ENCODE measurements at places on chromosomes 2 and 18.

GRCh38 chr2:86470890-86471289 is 29.7 kb downstream of the KDM3A start:
- DNase-seq: no peak

DNA sequence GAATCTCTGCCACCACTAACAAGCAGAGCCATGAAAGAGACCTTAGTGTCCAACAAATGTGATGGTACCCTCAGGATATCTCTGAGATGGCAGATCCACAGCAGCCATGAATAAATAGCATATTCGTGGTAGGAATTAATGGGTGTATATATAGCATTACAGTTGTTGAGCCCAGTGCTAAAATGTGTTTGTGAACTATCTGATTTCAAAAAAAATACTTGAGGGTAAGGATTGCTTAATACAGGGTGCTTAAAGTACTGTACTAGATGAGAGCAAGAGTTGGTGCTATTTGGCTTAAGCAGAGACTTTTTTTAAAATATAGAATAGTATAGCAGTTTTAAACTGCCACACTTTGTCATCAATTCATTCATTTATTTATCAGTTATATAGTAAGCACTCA is 101.5 kb upstream of the GALNT5 start:
- no peak for DNase-seq

DNA sequence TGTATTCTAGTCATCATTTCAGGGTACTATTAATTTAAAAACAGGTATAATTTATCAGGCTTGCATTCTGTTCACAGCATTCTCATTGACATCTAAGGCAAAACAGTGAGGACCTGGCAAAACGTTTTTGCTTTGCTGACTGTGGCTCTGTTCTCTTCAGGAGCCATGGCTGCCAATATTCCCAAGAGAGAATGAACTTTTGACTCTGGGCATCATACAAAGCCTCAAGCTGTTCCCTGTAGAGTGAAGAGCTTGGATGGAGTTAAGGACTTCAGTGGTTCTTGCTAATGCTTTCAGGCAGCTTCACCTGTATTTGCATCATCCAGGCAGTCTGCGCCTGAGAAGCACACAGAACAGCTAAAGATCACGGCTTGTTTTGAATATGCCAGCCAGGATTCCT is 65.9 kb upstream of the CAVIN2 start:
- DNase-seq: no peak

GRCh38 chr18:76399613-76400391 is 95.2 kb downstream of the ZNF516 start:
- DNase-seq: no peak

GRCh38 chr2:25517701-25518100 is 155.7 kb downstream of the DTNB start:
- no peak for DNase-seq

GRCh38 chr2:119339562-119339923 is 27.1 kb downstream of the C2orf76 start:
- DNase-seq: no peak

DNA sequence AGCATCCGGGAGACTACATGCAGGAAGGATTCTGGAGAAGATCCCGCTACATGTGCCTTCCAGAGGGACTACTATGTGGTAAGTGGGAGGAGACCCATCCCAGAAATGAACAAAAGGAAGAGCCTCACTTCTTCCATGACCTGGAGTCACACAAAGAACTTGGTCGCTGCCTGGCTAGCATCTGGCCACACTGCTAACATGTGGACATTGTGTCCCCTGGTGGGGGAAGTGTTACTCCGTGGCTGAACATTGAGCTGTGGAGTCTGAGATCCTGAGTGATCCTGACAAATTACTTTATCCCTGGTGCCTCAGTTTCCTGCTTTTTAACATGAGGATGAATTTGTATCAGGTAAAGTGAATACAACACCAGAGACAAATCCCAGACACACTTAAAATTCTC is 8.4 kb downstream of the SPP2 start:
- DNase-seq: no peak

DNA sequence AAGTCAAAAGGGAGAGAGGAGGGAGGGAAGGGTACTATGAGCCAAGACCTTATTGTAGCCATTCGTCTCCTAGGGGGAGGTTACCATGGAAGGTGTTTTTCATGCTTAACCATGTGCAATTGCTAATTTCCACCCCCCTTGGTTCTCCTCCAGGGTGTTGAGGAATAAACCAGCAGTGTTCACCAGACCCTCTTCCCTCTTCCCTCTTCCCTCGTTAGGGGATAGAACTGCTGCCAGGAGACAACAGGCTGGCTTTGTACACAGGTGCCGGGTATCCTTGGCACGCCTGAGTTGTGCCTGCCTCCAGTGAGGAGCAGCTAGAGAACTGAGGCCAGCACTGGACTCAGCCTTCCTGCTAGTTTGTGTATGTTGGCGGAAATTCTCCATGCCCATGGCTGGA is 41.1 kb upstream of the ARL5A start:
- no peak for DNase-seq

DNA sequence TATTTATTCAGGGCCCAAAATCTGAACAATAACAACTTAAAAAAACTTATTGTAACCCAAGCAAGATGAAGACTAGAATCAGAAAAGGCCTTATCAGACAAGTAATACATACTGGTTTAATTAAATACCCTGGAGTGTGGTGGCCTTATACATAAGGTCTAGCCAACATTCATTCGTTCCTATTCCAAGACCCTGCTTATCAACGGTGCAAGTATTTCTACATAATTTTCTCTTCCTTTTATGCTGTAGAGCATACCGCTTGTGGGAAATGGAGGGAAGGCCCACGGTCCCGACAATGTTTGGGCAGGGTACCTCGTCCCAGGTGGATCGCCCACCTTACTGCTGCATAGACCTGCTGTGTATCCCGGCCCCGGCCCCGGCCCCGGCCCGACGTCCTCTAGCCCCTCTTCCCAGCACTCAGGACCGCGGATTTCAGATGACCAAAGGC is 708 bp downstream of the ZNF24 start:
- no peak for DNase-seq

GRCh38 chr2:225773148-225773547 is 373.6 kb downstream of the NYAP2 start:
- no peak for DNase-seq

DNA sequence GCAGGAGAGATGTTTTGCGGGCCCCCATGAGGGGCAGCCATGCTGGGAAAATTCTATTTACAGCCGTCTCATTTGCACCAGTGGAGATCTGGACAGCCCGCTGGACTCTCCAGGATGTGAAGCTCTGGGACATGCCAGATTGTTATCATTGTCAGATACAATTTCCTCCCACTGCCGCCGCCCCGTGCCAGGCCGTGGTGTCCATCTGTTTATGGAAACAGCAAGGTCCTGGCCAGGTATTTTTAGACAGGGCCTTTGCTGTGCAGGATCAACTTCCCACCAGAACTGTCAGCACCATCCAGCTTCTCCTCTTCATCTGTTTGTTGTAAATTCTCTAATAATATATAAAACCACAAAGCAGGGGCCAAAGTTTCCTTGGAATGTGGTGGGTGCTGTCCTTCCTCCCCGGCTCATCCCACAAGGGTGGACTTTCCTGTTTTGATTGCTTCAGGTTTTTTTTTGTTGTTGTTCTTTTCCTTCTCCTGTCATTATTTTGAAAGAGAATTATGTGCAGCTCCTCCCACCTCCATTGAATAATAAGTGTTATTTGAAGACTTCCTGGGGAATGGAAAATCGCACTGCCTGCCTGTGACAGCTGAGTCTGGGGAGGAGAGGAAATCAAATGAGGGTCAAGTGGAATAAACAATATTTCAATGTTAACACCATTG is 398.1 kb downstream of the TNS1 start:
- no peak for DNase-seq

DNA sequence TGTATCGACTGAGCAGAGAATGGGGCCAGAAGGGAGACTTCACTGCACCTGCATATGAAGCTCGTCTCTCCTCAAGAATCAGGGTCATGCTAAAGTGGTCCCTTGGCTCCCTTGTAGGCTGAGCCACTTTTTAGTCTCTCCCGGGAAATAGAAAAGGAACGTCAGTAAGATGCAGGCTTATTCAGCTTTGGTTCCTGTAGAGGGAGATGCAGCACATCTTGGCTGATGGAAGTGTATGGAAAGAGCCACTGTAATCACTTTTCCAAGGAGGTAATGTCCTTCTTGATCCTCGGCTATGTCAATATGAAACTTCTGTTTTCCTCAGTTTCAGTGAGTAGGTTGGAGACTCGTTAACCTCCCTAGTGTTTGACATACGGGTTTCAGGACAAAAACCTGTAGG is 235.2 kb downstream of the GCA start:
- no peak for DNase-seq

DNA sequence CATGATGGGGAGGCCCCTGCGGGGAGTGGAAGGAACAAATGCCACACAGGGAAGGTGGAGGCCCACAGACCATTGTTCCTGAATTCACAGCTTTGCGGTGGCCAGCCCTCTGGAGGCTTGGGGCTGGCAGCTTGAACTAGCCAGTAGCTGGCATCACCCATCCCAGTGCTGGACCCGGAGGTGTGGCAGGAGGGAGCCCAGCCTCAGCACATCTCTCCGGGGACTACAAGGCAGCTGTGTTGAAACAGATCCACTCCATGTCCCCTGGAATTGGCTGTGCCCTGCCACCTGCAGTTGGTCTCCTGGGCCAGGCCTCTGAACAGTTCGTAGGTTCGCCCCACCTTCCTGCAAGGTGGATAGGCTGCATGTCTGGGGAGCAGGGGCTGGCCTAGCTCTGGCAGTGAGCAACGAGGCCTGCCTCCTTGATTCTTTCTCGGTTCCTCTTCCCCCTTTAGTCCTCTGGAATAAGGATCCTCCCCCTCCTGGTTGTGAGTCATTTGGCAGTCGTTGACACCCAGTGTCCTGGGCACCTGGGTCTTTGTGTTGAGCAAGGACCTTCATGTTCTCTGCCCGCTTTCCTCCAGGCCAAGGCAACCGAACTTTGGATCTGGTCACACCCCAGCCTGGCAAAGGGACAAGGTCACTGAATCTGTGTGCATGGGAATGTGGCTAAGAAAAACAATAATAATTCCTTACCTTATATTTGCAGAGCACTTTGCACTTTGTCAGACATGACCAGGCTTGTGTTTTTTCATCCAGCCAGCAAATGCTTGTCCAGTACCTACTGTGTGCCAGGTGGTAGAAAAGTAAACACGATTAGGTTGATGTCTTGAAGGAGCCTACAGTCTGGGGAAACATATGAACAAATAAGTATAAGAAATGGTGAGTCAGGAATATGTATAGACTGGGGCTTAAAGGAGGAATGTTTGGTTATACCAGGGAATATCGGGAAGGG is 55.0 kb upstream of the MCFD2 start:
- DNase-seq: peak; percentile 47

DNA sequence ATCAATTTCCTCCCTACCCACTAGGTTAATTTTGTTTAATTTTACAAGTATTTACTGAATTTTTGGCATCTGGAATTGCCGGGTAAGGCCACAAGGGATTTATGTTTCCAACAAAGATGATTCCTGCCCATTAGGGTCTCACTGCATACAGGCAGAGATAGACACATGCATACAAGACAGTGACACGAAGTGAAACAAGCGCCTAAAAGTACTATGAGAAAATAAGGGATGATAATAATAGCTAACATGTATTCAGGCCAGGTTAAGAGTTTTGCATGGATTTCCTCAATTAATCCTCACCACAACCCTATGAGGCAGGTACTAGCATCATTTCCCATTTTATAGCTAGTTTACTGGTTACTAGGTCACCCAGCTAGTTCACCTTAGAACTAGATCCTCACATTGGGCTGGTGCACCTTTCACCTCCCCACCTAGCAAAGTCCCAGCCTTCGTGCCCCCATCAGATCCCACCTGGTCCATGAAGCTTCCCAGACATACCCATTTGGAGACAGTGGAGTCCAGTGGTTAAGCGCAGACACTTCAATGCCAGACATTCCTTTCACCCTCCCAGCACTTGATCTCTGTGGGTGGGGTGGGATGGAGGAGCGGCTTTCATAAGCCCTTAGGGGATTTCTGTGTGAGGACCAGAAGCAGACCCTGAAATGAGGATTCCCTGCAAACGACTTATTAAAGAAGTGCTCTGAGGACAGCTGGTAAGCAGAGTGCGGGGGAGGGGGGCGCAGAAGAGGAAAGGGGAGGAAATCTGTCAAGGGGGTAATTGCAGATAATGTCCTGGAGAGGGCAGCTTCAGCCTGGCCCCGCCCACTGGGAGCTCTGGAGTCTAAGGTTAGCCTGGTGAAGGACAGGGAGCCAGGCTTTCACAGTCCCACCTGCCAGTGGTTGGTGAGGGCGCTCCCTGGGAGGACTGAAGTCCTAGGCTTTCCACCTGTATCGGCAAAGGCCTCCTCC is 5.8 kb upstream of the DGUOK start:
- DNase-seq: peak; percentile 31

DNA sequence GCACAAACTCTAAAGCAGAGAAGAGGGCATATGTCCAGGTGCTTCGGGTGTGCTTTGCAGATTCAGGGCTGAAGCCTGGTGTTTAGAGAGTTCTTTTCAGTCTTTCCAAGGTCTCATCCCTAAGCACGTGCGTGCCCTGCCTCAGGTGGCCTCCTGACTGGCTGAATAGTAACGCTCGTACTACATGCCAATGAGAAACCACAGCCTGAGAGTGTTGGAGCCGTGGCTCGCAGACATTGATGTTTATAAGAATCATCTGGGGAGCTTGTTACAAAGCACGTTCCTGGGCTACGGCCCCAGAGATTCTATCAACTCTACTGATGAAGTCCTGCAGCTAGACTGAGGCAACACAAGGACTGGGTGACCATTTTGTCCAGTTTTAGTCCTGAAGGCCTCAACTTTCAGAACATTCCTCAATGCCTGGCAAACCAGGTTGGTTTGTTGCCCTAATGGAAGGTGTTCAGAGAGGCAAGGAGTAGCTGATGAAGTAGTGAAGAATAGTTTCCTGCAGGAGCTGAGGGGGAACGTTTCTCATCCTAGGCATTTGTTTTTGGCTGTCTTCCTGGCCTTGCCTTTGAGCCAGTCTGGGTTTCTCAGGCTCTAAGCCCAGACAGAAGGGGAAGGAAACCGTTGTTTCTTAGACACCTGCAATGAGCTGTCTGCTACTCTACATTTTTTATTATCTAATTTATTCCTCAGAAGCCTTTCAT is 31.5 kb upstream of the HAAO start:
- peak; percentile 35 for DNase-seq

DNA sequence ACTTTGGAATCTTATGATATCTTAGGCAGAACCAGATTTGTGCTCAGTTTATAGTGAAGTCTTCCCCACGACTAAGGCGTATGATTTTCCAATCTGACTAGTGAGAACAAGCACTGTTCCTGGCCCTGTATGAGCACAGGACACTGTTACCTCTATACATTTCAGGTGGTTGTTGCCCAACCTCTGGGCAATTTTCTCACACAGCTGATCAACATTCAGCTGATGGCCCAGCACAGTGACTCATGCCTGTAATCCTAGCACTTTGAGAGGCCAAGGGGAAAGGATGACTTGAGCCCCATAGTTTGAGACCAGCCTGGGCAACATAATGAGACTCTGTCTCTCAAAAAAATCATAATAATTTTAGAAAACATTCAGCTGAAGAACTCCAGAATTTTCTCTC is 119.5 kb downstream of the ASXL3 start:
- DNase-seq: peak; percentile 34

GRCh38 chr2:240347949-240348500 is 87.4 kb upstream of the GPC1 start:
- no peak for DNase-seq

GRCh38 chr2:237261327-237261726 is 152.6 kb downstream of the COL6A3 start:
- DNase-seq: no peak

Data from foreskin fibroblast (primary cell).